DMS79 treated with DMSO at 0.1 percent for 48 hours (cell line): ENCODE measurements at places on chromosomes 12 and 14.

GRCh38 chr12:124667506-124668326 is 100.3 kb upstream of the NCOR2 start:
- DNase-seq, result peak; percentile 84

DNA sequence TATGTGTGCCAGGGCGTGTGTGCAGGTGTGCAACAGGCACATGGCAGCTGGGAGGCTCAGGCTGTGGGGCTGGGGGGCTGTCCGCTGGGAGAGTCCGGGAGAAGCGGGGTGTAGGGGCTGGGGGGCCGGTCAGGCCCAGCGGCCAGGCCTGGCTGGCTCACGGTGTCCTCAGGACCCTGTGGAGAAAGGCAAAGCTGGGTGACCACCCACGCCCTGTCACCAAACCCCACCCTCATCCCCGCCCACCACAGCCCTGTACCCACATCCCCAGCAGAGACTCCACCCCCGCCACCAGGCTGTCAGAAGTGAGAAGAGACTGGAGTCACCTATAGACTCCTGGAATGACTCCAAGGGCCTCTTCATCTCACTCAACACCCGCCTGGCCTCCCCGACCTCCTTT is 85.3 kb downstream of the SCARB1 start:
- DNase-seq, result no peak

- DNase-seq, result no peak
Measured at GRCh38 chr12:89469361-89469760, 55.2 kb downstream of the GALNT4 start.

DNA sequence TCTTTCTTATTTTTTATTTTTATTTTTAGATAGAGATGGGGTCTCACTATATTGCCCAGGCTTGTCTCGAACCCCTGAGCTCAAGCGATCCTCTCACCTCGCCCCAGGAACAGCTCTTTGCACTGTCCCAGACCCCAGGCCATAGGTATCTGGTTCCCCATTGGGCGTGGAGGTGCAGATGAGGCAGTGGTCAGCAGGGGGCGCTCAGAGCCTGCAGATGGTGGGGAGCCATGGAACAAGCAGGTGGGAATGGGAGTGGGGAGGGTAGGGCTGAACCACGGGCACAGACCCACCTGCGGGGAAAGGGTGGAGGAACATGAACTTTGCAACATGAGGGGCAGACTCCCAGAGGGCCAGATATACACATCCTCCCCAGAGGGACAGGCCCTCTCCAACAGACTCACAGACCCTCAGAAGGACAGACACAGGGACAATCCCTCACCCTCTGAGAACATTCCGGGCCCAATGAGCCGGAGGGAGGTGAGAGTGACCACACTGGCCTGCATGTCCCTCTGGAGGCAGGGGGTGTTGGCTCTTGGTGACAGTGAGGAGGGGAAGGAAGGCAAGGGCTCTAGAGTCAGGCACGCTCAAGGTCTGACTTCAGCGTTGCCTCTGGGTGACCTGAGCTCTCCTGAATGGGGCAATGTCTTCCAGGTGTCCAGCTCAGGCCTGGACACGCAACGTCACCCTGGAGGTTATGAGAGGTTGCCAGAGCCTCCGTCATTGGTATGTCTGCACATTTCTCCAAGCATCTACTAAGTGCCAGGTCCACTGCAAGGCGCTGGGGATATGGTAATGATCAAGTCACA is 34.9 kb downstream of the KRT80 start:
- peak; percentile 48 for DNase-seq

DNA sequence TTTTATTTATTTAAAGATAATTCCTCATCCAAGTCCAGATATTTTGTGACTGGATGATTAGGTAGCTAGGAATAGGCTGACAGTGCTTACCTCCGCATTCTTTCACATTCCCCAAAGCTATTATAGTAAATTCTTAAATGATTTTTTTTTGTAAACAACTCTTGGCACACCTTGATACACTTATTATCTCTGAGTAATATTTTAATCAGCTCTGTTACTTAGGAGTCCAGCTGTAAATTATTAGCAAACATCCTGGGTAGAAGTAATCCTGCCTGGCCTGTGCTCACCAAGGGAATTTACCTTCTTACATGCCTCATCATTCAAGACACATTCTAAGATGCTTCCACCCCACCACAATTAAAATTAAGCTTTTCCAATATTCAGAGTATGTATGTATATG is 186.1 kb downstream of the SLC2A13 start:
- DNase-seq, result no peak

- no peak for DNase-seq
Measured at GRCh38 chr12:53518381-53518780, 11.1 kb upstream of the NPFF start.

- no peak for DNase-seq
Measured at GRCh38 chr12:94620621-94621020, 29.7 kb downstream of the TMCC3 start.

GRCh38 chr12:114746297-114747011 is 62.5 kb upstream of the TBX3 start:
- no peak for DNase-seq

- no peak for DNase-seq
Measured at GRCh38 chr12:69189378-69189978, 49.9 kb upstream of the CPSF6 start.

- DNase-seq, result no peak
Measured at GRCh38 chr14:81890020-81890419, 356.4 kb upstream of the SEL1L start.

DNA sequence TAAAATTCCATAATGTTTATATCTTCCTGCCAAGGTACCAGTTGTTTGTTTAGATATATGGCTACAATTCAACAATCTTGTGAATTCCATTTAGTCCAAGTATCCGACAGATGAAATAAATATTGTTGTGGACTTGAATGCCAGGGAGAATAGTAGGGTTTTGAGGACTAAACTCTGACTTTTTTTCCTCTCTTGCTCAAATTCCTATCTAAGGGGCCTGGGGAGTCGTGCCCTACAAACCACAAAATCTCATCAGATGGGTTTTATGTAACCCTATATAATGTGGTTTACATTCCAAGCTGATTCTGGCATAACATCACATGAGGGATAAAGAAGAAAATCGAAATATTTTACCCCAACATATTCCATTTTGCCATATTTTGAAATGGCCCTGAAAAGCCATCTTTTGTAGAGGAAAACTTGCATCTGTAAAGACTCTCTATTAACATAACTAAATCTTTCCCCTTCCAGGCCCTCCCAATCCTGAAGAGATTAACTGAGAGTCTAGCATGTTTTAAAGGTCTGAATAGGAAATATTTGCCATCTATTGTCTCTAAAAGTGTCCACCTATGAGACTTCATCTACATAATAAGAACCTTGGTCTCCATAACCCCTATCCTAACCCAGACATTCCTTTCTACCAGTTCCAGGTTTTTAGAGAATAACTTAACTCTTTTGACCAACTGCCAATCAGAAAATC is 184.7 kb upstream of the KITLG start:
- DNase-seq, result no peak

- DNase-seq, result no peak
Measured at GRCh38 chr12:101902641-101903040, 25.3 kb downstream of the DRAM1 start.

DNA sequence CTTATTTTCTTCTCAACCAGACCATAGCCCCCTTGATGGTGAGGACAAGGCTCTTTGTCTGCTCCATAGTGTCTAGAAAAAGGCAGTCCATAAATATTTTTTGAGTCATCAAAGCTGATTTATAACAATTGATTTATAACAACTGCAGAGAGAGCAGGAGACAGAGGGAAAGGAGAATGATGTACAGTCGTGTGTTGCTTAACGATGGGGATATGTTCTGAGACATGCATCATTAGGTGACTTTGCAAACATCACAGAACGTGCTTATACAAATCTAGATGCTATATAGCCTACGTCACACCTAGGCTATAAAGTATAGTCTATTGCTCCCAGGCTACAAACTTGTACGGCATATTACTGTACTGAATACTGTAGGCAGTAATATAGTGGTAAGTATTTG is 143.3 kb downstream of the NTF3 start:
- DNase-seq, result no peak

- DNase-seq, result no peak
Measured at GRCh38 chr14:58771016-58771415, 133.3 kb downstream of the DACT1 start.

- DNase-seq, result no peak
Measured at GRCh38 chr12:60266381-60266852, 670.6 kb downstream of the SLC16A7 start.

- DNase-seq, result no peak
Measured at GRCh38 chr12:6020930-6021329, 75.9 kb upstream of the ANO2 start.

DNA sequence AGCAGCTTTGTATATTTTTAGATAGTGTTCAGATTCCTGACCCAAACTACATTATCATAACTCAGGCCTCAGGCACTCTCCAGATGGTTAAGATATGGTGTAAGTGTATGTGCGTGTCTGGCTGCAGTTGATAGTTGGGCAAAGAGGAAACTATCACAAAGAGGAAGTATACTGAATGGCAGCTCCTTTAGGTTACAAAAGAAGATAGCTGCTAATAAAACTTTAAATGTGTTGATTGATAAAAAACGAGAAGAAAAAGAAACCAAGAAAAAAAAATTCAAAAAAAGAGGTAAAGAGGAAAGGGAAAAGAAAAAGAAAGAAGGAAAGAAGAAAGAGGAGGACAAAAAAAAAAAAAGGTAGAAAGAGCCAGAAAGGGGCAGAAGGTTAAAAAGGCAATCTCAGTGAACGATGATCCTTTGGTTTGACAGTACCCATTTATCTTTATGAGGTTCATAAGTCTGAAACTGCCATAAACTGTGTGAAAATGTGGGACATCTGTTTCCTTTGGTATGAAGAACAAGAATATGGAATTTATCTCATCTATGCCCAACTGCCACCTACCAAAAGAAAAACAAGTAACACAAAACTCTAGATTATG is 42.2 kb downstream of the TAOK3 start:
- no peak for DNase-seq

DNA sequence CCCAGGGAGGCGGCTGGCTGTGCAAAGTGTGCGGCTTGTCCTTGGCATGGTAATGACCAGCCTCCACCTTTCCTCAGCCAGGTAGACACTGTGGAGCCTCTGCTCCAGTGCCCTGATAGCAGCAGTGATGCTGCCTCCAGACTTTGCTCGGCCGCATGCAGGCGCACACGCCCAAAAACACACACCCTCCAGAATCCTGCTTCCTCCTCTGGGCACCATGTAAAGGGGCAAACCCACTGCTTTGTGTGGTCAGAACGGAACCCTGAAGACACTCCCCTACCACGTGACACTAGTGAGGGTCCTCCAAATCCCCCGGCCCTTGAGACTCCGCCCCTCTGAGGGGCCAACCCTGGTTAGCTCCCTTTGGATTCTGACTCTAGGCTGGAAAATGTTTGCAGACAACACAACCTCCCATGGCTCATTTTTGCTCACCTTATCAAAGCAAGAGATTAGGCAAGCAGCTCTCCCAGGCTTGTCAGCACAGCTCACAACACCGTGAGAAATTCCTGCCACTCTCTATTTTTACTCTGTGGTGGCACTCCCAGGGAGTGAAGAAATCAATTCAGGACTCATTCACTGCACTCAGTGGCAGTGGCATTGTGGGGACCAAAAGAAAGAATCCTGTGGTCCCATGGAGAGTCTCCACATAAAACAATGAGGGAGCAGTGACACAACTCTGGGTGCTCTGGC is 4.5 kb downstream of the KRT77 start:
- DNase-seq, result no peak

DNA sequence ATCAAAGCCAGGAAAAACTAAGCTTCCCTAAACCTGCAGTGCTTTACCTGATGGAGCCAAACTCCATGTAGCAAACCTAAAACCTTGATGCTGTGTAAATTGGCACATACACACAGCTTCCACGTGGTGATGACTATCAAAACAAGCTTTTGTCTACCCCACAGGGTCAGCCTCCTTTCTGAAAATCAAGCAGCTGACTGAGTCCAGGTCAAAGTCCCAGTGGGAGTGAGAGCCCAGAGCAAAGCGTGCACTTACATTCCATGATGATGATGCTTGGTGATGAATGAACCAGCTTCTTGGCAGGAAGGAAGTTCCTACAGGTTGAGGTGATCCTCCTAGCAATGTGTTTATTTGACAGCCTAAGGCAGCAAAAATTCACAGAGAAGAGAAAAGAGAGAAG is 630.0 kb upstream of the TBX3 start:
- no peak for DNase-seq

DNA sequence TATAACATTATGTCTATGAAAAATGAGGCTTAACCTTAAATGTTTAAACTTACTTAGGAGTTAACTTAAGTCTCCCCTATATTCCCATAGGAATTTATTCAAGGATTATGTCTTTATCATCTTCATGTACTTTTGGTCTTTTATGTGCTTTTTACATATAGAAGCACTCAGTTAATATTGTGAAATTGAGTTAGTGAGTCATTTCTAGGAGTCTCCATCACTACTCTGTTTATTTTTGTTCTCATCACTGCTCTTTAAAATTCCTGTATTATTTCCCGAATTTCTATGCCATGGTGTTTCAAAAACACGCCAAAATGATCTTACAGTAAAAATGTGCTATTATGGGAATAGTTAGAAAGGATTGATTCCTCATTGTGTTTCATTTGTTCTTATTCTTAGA is 31.6 kb downstream of the TBC1D15 start:
- DNase-seq, result no peak

DNA sequence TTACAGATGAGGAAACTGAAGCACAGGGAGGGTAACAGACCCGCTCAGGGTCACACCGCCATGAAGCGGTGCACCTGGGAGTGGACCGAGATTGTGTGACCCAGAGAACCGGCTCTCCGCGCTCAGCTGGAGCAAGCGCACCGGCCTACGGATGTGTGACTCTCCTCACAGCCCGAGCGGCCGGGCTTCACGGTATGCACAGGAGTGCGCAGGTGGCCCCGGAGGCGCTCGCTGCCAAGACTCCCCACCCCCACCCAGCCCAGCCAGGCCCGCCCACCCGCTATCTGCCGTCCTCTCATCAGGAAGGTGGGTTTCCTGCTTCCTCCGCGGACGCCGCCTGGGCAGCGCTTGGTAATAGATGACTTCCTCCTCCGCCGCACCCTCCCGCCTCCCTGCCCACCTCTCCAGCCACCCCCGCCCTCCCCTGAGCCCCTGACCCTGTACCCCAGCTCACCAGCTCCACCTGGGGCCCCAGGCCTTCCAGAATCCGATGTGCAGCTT is 110.7 kb downstream of the NCOR2 start:
- DNase-seq, result no peak

- DNase-seq, result no peak
Measured at GRCh38 chr14:76780360-76780759, 19.1 kb downstream of the VASH1 start.

DNA sequence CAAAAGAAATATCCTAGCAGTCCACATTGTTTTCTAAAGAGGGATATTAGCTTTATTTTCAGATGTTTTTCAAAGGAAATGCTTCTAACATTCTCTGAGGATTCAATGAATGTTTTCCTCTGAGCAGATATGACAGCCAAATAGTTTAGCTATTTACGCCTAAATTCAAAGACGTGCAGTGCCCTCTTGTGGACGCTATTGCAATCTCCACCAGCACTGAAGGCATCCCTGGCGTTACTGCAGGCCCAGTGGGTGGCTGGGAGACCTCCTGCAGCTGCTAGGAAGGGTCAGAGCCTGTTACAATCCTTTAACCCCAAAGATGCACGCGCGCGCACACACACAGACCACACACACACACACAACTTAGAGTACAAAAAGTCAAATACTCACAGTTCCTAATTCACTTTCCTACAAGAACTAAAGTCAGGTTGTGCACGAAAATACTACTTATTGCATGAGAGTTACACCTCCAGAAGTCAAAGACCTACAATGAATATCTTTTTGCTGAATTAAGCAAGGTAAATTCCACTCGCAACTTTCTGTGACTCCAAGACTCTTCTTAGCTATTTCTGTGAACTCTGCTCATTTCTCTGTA is 589.3 kb upstream of the TMEM132C start:
- DNase-seq, result peak; percentile 65

- DNase-seq, result no peak
Measured at GRCh38 chr12:41850046-41850445, 294.6 kb downstream of the GXYLT1 start.
